ENCODE measurements at places on chromosomes 2 and 18. TPM values are rescaled to one million over a fixed set of nuclear protein-coding genes. Genes with fewer than 3 reads are reported as not detected.
A peak's percentile ranks its signal among the peaks of the same experiment; 100 is the strongest.

GRCh38 chr2:158395166-158395565 lies 61.4 kb downstream of the CCDC148 start:
- H3K27ac ChIP-seq: no peak overlapping the region
- no peaks in the 10 kb centered on the region for H3K36me3 ChIP-seq
- no peaks in the 10 kb centered on the region for H3K27me3 ChIP-seq
- no peak for DNase-seq
- H3K4me3 ChIP-seq: no peak overlapping the region

DNA sequence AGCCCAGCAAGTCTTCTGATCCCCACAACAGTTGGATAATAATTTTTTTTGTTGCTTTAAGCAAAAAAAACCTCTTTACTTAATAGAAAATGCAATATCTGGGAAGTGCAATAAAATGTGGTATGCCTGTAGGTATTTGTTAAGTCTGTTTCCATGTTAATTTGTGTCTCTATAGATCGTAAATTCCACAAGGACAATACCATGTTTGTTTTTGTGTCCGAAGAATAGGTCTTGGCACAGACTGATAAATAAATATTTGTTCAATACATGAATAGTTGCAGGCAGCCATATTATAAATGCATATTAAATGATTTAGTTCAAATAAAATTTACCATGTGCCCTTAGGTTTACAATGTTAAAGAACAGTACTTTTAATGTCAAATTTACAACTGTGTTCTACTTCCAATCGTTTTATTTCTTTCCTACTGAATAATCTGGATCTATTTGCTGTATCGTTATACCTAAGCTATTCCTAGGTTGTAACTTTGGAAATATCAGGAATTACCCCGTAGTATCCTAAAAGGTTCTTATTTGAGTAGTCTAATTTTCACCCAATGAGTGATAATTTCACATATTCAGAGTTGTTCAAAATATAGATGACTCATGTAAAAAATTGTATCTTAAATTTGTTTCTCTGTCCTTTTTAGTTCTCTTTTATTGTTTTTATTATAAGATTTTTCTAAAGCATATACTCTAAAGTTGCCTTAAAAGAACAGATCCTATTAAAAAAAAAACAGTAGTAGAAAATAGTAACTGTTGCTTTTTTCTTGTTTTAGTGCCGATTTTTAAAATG lies 151.8 kb downstream of the EHBP1 start:
- peaks cover 24% of the 10 kb centered on the region for H3K36me3 ChIP-seq
- no peaks in the 10 kb centered on the region for H3K4me1 ChIP-seq
- no peak for DNase-seq
- no peaks in the 10 kb centered on the region for H3K27me3 ChIP-seq
- no peak overlapping the region for H3K4me3 ChIP-seq

- H3K36me3 ChIP-seq: no peaks in the 10 kb centered on the region
- DNase-seq: peak; percentile 52
These were observed 249.6 kb downstream of the MTX2 start for GRCh38 chr2:176518823-176519222.

DNA sequence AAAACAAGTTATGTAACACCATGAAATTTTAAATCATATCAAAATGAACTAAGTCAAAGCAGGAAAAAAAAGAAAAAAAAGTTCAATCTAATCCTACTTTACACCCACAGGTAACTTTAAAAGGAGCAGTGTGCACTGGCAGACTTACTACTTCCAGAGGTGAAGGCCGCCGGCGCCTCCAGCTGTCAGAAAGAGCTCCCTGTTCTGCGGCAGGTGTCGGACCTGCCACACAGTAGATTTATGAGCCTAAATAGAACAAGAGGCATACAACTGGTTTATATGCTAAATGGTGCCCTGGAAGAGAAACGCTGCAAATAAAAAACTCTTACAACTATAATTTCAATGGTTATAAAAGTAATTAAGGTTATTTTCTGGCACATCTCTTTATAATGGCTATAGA lies 23.1 kb upstream of the PNO1 start:
- DNase-seq: no peak

GRCh38 chr2:96916646-96917543 lies 47.0 kb upstream of the SEMA4C start:
- DNase-seq: no peak
- H3K27me3 ChIP-seq: no peaks in the 10 kb centered on the region
- H3K4me1 ChIP-seq: peaks cover 40% of the 10 kb centered on the region

DNA sequence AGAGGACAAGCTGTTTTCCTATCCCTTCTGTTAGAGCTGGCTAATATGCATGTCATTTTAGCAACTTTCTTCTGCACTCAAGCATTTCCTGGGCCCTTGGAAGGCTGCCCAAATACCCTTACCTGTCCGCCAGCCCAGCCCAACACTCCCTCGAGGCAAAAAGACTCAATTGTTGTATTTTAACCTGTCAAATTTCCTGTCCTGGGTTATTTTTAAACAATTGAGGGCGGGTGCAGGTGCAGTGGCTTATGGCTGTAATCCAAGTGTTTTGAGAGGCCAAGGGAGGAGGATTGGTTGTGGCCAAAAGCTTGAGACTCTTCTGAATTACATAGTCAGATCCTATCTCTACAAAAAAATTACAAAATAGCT lies 125.0 kb upstream of the ARHGAP28 start:
- H3K4me1 ChIP-seq: no peaks in the 10 kb centered on the region
- no peak overlapping the region for H3K27ac ChIP-seq
- no peaks in the 10 kb centered on the region for H3K27me3 ChIP-seq
- no peak overlapping the region for H3K4me3 ChIP-seq

DNA sequence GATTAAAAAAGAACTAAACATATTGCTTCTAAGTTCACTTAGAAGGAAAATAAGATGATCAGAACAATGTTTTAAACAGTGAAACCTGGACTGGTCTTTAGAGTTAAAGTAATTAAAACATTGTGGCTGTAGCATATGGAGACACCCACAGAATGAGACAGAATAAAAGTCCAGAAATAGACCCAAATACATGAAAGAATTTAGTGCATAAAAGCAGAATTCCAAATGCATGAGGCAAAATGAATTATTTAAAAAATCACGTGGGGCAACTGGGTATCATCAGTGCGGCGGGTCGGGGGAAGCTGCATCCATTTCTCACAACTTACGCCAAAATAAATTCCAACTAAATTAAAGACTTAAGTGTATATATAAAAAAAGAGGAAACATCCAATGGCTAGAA lies 12.1 kb downstream of the RNF149 start:
- peaks cover 3% of the 10 kb centered on the region for H3K4me1 ChIP-seq
- DNase-seq: no peak
- no peak overlapping the region for H3K27ac ChIP-seq
- H3K36me3 ChIP-seq: peaks cover 3% of the 10 kb centered on the region
- H3K4me3 ChIP-seq: no peak overlapping the region

DNA sequence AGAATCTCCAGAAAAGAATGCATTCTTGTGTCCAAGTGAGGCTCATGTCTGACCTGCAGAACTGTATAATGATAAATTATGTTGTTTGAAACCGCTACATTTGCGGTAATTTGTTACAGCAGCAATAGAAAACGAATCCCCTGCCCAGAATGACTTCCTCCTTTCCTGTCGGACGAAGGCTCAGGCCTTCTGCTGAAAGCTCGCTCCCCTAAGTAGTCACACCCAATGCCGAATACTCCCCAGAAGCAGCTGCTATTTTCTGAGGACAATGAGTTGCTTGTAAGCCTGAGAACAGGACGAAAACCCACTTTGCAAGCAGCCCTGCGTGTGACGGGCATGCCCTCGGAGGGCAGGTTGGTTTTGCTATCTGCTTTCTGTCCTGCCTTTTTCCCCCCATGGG lies 27.7 kb upstream of the PTPN4 start:
- H3K27ac ChIP-seq: no peak overlapping the region
- H3K27me3 ChIP-seq: no peaks in the 10 kb centered on the region
- H3K4me3 ChIP-seq: no peak overlapping the region
- no peak for DNase-seq
- no peaks in the 10 kb centered on the region for H3K36me3 ChIP-seq

GRCh38 chr2:121294881-121295840 lies 10.2 kb upstream of the TFCP2L1 start:
- no peaks in the 10 kb centered on the region for H3K4me1 ChIP-seq
- no peak overlapping the region for H3K27ac ChIP-seq
- DNase-seq: no peak
- H3K27me3 ChIP-seq: no peaks in the 10 kb centered on the region

- H3K4me3 ChIP-seq: no peak overlapping the region
- H3K4me1 ChIP-seq: peaks cover 26% of the 10 kb centered on the region
- no peak overlapping the region for H3K27ac ChIP-seq
- peaks cover 15% of the 10 kb centered on the region for H3K27me3 ChIP-seq
- DNase-seq: no peak
- H3K36me3 ChIP-seq: no peaks in the 10 kb centered on the region
These were observed 1.4 kb upstream of the HSBP1L1 start for GRCh38 chr18:79962835-79963657.

DNA sequence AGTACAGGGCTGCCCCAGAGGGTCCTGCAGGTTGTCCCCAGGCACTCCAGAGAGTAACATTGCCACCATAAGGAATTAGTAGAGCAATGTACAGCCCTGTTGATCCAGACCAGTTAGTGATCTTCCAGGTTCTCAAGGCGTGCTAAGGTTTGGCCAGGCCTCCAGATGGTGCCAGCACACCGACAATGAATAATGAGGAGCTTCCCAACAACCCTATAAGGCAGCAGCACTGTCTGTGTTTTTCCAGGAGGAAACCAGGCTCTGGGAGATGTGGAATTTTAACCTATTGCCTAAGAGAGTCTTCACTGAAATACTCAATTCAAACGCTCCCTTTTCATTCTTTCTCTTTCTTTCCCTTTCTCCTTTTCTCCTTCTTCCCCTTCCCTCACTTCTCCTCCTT lies 122.1 kb downstream of the MGAT5 start:
- DNase-seq: peak; percentile 57
- H3K27ac ChIP-seq: no peak overlapping the region
- H3K36me3 ChIP-seq: no peaks in the 10 kb centered on the region
- peaks cover 7% of the 10 kb centered on the region for H3K4me1 ChIP-seq

The GYPC gene
- polyA plus RNA-seq: 20.2 TPM

The B3GNT7 gene
- 13.1 TPM for polyA plus RNA-seq

The CCDC85A gene
- polyA plus RNA-seq: 26.4 TPM

The GAL3ST2 gene
- 0.77 TPM for polyA plus RNA-seq

The SERPINB4 gene
- not detected for polyA plus RNA-seq

The ALPG gene
- polyA plus RNA-seq: 0.09 TPM
